ENCODE measurements at places on chromosomes 2 and 18.

GRCh38 chr2:168499500-168499899 lies 43.4 kb downstream of the CERS6 start:
- no peak for DNase-seq

- peak; percentile 58 for DNase-seq
These were observed 6.7 kb upstream of the ADCY3 start for GRCh38 chr2:24926602-24927252.

DNA sequence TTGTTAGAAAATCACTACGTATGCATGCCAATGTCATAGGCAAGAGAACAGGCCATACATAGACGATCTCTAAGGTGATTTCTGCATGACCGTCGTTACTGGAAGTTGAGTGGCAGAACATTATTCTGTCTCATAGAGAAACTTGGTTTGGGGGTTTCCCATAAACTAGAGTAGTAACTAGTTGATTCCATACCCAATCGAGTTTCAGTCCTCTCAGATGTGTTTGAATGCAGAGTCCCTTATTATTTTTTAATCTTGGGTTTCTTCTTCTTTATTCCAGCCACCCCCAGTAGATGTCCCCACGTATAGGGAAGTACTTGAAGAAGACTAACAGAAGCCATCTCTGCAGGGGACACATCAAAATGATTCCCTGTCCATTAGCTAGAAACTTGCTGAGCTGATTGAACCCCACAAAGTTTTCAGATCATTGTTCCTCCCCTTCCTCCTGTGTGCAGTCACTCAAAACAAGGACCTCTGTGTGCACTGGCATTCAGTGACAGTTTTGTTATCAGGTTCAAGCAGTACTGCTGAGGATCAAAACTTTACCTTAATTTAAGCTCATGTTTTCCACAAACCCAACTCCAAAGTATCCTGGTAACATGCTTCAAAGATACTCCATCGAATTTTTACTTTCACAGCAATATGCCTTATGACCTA lies 68.4 kb upstream of the CDCA7 start:
- DNase-seq, result peak; percentile 25

GRCh38 chr2:166516712-166517303 lies 22.8 kb upstream of the SCN7A start:
- peak; percentile 17 for DNase-seq

DNA sequence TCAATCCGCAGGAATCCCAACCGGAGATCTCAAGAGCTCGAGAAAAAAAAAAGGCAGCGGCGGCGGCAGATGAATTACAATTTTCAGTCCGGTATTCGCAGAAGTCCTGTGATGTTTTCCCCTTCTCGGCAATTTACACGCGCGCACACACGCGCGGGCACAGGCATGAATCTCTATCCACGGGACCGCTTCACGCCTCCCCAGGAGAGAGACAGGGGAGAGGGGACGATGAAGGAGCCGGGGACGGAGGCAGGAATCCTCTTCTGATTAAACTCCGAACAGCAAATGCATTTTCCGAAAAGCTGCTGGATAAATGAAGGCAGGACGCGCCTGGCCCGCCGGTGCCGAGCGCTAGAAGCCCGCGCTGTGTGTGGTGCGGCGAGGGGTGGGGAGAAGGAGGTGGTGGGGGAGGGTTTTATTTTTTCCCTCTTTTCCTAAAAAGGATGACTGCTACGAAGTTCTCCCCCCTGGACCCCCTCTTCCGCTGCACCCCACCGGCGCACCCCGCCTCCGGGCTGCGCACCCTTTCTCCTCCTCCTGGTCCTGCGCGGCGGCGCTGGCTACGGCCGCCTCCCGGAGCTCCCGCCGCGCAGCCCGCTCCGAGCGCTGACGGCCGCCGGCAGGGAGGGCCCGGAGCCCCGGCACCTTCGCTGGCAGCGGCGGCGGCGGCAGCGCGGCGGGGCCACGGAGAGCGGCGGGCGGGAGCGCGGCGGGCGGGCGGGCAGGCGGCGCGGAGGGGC lies at the start of gene BCL2:
TSS of gene BCL2 (minus strand) at position 387 of the 740 bp plus-strand sequence.
- DNase-seq, result peak; percentile 34

DNA sequence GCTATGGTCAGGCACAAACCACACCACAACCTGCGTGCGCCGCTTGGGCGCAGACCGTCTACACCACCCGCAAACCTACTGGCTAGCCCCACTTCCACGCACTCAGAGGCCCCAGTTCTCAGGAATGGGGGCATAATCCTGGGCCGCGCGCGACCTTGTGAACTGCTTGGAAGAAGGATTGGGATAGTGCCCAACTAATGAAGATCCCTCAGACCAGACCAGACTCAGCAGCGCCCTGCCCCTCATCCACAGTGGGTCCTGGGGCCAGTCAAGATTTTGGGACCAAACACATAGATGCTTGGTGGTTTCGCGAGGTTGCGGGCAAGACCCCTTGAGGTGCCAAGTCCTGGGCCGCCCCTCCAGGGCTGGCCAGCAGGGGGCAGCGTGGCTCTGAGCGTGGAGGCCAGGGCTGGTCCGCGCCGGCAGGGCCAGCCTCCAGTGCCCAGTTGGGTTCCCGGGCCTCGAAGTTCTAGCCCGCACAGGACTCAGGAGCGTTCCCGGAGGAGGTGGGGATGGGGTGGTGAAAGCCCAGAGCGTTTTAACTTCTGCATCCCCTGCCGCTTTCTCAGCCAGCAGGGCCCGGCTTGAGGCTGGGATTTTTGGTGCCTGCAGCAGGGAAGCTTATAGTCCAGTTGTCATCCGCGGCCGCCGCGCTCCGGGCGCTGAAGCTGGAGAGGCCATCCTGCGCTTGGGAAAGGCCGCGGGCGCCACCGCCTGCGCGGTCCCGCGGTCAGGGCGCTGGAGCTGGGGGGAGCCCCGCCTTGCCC lies 8.3 kb downstream of the OSR1 start:
- peak; percentile 34 for DNase-seq

DNA sequence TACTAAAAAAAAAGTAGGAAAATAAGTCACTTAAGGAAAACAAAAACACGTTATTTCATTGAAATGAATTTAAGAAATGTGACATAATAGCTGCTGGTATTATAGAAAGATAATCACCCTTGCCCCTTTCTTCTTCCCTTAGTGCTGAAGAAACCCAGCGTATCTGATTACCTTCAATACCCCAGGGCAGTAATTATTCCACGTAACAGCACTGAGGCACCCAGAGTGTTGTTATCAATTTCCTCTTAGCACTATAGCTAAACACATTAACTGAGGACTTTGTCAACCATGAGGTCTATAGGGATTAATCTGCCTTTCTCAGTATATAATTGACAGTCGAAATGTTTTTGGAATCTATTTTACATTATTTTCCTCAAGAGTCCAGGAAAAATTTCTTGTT lies 180.0 kb upstream of the NXPH2 start:
- DNase-seq, result no peak
